Prostate gland (tissue), 2 donors: ENCODE measurements at places on chromosomes 7 and 10. TPM values are rescaled to one million over a fixed set of nuclear protein-coding genes. Genes with fewer than 3 reads are reported as not detected.

DNTT gene
- not detected for total RNA-seq

TSPAN33 gene
- 47.7 TPM for total RNA-seq

SPDYE1 gene
- total RNA-seq: 0.17 TPM

SDK1 gene
- total RNA-seq: 13.2 TPM

STMP1 gene
- 31.9 TPM for total RNA-seq

TMEM178B gene
- 5.2 TPM for total RNA-seq

PRKCQ gene
- 1.4 TPM for total RNA-seq

CYP3A4 gene
- not detected for total RNA-seq

CELF2 gene
- 19.2 TPM for total RNA-seq

PTF1A gene
- not detected for total RNA-seq

HMX2 gene
- not detected for total RNA-seq

MCM10 gene
- total RNA-seq: 0.55 TPM

SLC26A4 gene
- 1.0 TPM for total RNA-seq

MYL7 gene
- not detected for total RNA-seq

DNA sequence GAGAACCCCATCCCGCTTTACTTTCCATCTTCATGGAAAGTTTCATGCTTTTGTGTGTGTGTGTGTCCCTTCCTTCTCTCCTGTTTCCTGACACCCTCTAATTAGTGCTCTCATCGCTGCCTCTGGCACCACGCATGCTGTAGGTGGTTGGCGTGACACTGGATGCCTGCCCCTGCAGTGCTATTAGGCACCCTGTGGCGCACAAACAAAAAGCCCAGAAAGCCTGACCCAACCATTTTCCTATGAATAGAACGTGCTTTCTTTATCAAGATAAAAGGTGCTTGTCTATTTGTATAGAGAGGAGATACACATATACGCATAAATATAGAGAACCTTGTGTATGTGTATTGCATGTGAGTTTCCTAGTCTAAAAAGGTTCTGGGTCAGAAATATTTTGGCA is 120.8 kb upstream of the CDCA7L start:
- no peak for DNase-seq

GRCh38 chr7:151630851-151631569 is 111.3 kb upstream of the RHEB start:
- DNase-seq: no peak

GRCh38 chr10:36473122-36473521 is 652.3 kb upstream of the ANKRD30A start:
- DNase-seq: no peak

DNA sequence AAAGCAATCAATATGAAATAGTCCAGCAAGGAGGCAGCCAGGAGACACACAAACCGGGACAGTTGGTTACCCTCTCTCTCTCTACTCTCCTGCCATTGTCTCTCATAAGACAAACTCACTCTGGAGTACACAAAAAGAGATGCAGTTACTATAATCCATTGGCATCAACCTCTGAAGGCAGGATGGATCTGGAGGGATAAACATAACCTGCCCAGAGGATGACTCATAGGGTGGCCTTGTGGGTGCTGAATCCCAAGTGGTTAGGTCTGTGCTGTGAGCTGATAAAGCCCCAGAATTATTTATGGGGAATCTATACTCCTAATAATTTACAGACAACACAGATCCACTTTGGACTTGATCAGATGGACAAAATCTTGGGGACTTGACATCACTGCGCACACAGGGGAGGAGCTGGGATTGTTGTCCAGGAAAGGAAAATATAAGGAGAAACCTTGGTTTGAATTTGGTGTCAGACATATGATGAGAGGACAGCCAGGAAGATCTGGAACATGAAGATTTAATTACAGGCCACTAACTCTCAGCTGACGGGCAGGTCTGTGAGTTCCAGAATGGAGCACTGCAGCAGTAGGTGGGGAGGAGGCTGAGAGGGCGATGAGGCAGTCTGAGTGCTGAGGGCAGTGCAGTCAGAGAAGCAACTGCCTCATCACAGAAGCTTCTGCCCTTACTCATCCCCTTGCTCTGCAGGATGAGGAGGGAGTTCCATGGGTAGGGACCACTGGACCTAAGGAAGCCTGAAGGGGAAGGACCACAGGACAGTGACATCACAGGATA is 113.9 kb upstream of the PRSS58 start:
- no peak for DNase-seq

- no peak for DNase-seq
Measured at GRCh38 chr7:118082506-118082905, 101.5 kb upstream of the LSM8 start.

DNA sequence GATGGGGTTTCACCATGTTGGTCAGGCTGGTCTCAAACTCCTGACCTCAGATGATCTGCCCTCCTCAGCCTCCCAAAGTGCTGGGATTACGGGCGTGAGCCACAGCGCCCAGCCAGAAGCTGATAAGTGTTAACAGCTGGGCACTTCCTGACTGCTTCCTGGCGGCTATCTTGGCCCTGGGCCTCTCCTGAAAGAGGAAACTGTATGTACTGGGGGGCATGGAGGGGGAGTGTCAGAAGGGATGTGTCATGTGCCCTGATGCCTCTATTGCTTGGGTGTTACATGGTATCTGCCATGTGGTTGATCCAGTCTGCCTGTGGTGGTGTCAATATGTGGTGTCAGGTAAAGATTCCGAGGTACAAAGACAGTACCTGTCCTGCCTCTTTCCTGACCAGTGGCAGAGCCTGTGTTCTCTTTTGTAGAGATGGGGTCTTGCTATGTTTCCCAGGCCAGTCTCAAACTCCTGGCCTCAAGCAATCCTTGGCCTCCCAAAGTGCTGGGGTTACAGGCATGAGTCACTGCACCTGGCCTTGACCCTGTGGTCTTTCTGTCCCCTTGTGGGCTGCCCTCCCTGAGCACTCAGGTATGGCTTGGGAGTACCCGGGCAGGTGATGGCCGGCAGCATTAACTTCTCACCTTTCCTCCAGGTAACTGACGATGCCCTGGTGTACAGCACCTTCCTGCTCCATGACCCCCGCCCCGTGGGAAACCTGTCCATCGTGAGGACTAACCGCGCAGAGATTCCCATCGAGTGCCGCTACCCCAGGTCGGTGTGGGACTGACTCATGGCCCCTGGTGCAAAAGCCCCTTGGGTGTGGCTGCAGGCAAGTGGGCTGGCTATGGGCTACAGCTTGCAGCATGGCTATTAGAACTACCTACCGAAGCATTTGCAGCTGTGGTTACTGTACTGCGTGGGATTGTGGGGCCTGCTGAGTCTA is 4.4 kb downstream of the ZP3 start:
- DNase-seq: no peak

DNA sequence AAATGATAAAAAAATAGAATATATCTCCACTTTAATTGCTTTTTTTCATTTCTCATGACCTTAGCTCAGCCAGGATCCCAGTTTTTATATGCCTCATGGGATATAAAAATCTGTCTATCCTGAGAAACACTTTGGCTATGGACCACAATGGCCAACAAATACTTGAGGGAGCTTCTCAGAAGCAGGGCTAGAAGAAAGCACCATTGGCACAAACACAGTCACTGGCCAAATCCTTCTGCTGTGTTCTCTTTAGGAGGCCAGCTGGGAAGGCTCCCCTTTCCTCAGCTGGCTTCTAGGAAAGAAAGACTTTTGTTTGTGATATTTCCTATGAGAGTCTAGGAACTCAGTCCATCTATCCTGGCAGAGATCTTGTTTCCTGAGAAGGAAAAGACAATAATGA is 856.2 kb upstream of the GHITM start:
- no peak for DNase-seq

- DNase-seq: no peak
Measured at GRCh38 chr10:17675638-17676037, 31.7 kb downstream of the STAM start.

DNA sequence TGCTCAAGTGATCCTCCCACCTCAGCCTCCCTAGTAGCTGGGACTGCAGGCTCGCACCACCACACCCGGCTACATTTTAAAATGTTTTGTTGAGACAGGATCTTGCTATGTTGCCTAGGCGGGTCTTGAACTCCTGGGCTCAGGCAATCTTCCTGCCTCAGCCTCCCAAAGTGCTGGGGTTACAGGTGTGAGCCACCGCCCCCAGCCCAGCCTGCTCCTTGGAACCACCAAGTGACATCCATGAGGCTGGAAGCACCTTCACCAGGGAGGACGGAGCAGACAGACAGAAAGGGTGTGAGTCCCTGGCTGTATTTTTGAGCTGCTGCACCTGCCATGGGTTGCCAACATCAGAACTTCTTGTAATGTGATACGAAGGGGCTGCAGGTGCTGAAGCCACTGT is 62.3 kb upstream of the UBE3C start:
- DNase-seq: no peak

DNA sequence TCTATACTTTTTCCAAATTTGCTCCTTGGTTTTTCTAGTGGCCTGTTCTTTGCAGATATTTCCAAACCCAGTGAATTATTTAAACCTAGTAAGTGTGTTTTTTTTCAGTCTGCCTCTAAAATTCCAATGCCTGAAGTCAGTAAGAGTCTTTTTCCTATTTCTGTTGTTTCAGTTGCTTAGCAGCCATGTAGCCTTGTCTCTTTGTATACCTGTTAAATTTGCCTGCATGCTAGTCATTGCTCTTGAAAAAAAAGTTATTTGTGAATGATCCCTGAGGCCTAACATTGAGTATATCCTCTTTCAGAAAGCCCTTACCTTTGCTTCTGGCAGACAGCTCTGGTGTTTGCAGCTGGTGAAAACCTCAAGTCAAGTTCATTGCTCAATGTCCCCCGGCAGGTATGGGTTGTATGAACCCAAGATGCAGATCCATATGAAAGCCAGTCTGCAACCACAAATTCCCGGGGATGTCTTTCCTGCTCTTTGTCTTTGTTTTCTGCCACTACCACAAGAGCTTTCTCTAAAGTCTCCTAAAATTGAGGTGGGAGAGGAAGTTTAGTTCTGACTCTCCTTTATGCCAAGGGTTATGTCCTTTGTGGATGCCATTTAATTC is 35.7 kb downstream of the CH25H start:
- no peak for DNase-seq

GRCh38 chr10:58435297-58435985 is 50.2 kb downstream of the TFAM start:
- no peak for DNase-seq

DNA sequence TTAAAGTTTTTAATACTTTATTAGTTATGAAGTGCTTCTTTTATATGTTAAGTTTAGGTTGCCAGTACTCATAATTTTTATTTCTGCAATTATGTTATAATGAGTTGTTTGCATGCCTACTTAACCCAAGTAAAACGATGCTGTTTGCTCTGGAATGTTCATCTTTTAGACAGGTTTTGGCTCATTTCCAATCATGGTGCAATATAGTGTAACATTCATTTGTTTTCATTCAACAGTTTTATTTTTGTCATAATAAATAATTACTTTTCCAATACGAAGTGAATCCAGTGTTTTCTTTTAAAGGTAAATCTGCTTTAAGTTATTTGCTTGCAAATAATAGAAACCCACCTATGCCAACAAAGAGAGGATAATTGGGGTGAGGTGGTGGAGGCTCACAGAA is 22.1 kb downstream of the ARL5B start:
- no peak for DNase-seq

- no peak for DNase-seq
Measured at GRCh38 chr10:34351161-34351560, 463.9 kb downstream of the PARD3 start.

DNA sequence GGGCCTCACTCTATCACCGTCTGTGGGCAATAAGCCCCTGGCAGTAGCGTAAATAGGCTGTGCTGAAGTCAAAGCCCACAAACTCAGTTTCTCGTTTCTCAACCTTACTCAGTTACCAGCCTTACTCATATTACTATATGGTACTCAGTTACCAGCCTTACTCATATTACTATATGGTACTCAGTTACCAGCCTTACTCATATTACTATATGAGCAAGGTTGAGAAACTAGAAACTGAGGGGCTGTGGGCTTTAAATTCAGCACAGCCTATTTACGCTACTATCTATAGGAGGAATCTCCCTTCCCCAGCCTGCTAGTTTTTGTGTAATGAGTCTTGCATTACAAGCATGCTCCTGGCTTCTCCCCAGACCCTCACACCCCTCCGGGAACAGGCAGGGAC is 35.4 kb downstream of the CCDC3 start:
- no peak for DNase-seq

GRCh38 chr10:8588135-8588534 is 533.6 kb downstream of the GATA3 start:
- no peak for DNase-seq

- DNase-seq: no peak
Measured at GRCh38 chr7:28107960-28108359, 72.6 kb downstream of the JAZF1 start.

- peak; percentile 14 for DNase-seq
Measured at GRCh38 chr7:44639671-44640321, 33.4 kb downstream of the OGDH start.

DNA sequence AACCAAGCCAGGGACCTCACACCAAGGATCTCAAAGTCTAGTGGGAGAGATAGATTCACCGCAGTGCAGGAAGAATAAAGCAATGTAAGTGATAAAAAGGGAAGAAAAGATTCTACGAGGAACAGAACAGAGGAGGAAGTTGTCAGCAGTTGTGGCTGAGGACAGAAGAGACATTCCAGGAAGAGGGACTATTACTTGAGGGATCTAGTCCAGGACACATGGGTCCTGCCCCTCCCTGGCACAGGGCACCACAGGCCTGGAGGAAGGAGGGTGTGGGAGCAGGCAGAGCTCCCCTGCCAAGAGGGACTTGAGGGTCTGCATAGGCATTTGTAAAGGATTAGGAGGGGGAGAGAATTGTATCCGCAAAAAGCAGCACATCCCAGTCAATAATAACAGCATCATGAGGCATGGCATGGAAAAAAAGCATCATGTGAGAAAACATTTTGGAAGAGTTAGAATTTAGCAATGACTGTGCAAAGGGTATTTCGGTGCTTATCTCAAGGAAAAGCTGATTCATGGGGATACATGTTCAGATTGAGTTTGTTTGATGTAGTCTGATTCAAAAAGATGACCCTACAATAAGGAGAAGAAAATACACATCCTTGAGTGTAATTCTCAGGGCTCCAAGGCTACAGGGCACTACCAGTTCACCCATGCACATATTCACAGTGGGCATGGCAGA is 12.7 kb downstream of the C10orf71 start:
- no peak for DNase-seq

DNA sequence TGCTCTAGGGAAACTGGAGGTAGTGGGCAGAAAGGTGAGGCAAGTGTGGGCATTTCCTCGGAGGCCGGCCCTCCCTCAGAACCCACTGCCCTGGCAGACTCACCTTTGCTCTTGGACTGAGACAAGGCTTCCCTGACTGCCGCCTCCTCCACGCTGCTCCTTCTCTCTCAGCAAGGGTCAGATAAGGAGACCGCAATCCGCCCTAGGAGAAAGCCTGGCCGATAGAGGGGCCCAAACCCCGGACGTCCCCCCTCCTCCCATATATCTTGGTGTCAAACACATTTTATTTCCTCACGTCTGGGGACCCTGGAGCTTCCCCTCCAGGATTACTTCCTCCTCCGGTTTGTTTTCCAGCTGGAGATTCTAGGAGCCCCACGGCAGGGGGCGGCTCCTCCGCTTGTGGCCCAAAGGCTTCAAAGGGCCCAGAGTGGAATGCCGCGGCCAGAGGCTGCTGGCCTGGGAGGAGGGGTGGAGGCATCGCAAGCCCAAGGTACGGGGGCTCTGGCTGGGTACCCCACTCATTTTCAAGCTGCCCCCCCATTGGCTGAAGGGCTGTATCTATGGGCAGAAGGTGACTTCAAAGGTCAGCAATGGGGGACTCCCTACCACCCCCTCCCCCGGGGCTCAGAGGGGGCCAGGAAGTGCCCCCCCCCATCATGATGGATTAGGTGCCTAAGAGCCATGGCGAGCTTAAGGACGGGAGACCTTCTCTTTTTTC is 31.7 kb upstream of the LBX1 start:
- no peak for DNase-seq
